ENCODE measurements at places on chromosomes 13 and 19. TPM values are rescaled to one million over a fixed set of nuclear protein-coding genes. Genes with fewer than 3 reads are reported as not detected.

Gene DNAJB1
- 105 TPM for total RNA-seq

Gene SHANK1
- 69.7 TPM for total RNA-seq

Gene OR7D2
- not detected for total RNA-seq

Gene TMEM38A
- 8.3 TPM for total RNA-seq

Gene DLL3
- 0.96 TPM for total RNA-seq

Gene CD177
- not detected for total RNA-seq

Gene SULT2A1
- total RNA-seq = not detected

Gene PKN1
- total RNA-seq = 91.4 TPM

DNA sequence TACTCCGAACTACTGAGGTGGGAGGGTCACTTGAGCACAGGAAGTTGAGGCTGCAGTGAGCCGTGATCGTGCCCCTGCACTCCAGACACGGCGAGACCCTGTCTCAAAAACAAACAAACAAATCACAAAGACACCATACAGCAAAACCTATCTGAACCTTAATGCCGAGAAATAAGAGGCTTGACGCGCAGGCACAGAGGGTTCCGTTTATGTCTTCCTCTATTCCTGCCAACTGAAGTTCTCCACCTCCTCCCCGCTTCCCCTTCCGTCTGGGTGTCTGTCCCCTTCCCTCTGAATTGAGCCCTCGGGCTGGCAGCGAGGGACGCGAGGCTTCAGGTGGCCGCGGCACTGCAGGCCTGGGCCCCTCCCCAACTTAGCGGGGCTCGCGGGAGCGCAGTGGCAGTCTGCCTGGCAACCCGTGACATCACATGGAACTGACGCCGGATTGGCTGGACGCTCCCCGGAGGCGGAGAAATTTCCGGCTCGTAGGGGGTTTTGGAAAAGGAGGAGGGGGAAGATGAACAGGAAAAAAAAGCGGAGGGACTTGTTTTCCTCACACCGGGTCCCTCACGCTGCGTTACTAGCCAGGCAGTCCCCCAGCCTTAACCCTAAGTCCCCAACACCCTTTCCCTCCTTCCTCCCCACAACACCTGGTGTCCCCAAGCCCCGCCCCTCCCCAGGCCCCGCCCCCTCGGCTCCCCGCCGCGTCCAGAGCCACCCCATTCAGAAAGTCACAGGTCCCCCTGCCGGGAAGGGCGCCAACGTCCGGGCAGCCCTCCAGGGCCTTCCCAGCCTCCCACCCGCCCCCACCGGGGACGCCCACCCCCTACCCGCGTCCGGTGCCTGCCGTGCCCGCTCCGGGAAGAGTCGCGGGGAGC lies 1.1 kb upstream of the MYBPC2 start:
- H3K4me3 ChIP-seq = peak overlapping the region; percentile 53
- peak overlapping the region; percentile 54 for H3K27ac ChIP-seq
- no peaks in the 10 kb centered on the region for H3K27me3 ChIP-seq
- peak; percentile 85 for DNase-seq

GRCh38 chr13:110538632-110539031 lies 22.9 kb downstream of the RAB20 start:
- peak; percentile 62 for DNase-seq
- no peak overlapping the region for H3K27ac ChIP-seq
- H3K36me3 ChIP-seq = no peaks in the 10 kb centered on the region
- H3K27me3 ChIP-seq = no peaks in the 10 kb centered on the region
- H3K4me1 ChIP-seq = peaks cover 8% of the 10 kb centered on the region

- H3K36me3 ChIP-seq = peaks cover 11% of the 10 kb centered on the region
- peaks cover 19% of the 10 kb centered on the region for H3K4me1 ChIP-seq
- DNase-seq = no peak
- H3K4me3 ChIP-seq = no peak overlapping the region
- H3K27ac ChIP-seq = no peak overlapping the region
These were observed 2.3 kb upstream of the UHRF1 start for GRCh38 chr19:4906963-4907362.

GRCh38 chr19:17602872-17603510 lies 47.5 kb downstream of the COLGALT1 start:
- DNase-seq = no peak
- peaks cover 10% of the 10 kb centered on the region for H3K4me1 ChIP-seq
- H3K27me3 ChIP-seq = no peaks in the 10 kb centered on the region
- H3K27ac ChIP-seq = no peak overlapping the region
- H3K36me3 ChIP-seq = no peaks in the 10 kb centered on the region

GRCh38 chr13:91269237-91269636 lies 78.2 kb upstream of the MIR17HG start:
- H3K4me3 ChIP-seq = no peak overlapping the region
- no peaks in the 10 kb centered on the region for H3K36me3 ChIP-seq
- H3K4me1 ChIP-seq = no peaks in the 10 kb centered on the region
- no peak for DNase-seq
- H3K27ac ChIP-seq = no peak overlapping the region

GRCh38 chr19:10927730-10928562 lies 493 bp downstream of the YIPF2 start:
- peaks cover 15% of the 10 kb centered on the region for H3K4me1 ChIP-seq
- no peaks in the 10 kb centered on the region for H3K27me3 ChIP-seq
- DNase-seq = no peak
- H3K27ac ChIP-seq = peak overlapping the region; percentile 80
- H3K4me3 ChIP-seq = peak overlapping the region; percentile 93
- peaks cover 14% of the 10 kb centered on the region for H3K36me3 ChIP-seq

DNA sequence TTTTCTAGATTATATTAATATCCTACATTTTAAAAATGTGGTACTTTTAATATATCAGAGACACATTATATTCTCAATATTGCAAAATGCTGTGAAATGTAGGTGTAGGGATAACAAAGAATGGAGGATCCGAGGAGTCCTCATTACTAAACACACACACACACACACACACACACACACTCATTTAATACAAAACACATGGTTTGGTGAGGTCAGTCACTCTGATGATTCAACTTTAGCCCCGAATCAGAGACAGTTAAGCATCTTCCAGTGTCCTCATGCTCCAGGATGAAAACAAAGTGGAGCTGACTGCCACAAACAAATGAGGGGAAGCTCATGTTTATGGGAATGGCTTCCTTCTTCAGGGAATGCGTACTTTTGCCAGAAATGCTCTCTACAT lies 147.5 kb downstream of the CYSLTR2 start:
- no peaks in the 10 kb centered on the region for H3K27me3 ChIP-seq
- H3K36me3 ChIP-seq = no peaks in the 10 kb centered on the region
- no peaks in the 10 kb centered on the region for H3K4me1 ChIP-seq
- no peak for DNase-seq

DNA sequence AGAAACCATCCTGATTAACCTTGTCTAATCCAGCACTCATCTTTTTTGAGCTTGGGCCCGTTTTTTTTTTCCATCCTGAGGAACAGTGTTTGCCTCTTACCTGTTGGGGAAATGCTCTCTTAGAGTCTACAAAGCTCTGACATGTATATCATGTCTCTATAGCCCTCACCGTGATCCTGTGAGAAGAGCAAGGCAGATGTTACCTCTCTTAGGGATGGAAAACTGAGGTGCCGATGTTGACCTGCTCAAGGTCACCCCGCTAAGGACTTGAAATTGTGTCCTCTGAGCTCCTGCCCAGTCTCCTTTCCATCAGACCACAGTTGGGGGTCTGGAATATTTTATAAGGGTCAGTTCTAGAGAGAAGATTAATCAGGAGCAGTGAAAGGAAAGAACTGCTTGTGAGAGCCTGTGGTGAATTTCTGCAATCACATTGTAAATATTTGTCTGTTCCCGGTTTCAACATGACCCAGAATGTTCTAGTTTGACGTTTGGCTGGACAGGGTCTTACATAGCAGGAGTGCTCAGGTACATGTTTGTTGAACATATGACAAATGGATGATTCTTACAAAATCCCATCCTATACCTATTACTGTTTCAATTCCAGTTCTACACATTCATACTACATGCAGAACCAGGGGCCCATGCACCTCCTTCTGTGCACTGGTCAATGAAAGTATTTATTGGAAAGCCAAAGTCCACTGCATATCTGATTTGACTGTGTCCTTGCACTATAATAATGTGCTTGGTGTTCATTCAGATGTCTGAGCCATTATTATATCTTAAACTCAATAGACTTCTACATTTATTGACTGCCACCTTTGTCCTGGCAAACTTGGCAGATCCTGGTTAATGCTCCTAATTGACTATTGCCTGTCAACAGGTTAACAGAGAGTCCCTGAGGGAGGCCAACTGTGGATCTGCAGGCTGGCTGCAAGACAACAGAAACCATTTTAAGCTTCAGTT lies 12.1 kb downstream of the SLC25A15 start:
- H3K4me3 ChIP-seq = no peak overlapping the region
- no peaks in the 10 kb centered on the region for H3K27me3 ChIP-seq
- DNase-seq = no peak
- no peaks in the 10 kb centered on the region for H3K4me1 ChIP-seq

DNA sequence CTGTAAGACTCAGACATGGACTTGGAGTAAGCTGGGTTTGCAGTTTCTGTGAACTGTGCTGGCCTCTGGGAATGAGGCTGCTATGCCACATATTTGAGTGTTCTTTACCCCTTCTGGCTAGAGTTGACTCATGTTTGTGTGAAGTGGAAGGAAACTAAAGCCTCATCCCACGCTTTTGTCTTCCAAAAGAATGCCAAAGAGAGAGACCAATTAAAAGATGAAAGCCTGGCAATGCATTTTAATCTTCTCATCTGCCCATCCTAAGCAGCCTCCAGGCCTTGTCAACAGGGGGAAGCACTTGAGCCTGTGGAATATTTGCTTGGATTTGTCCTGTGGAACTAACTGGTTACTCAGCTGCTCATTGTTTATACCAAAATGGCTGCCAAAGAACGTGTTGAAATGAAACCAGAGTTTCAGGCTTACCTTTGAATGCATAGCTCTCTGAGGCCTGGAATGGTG lies 49.1 kb downstream of the LMO7 start:
- H3K4me1 ChIP-seq = no peaks in the 10 kb centered on the region
- no peaks in the 10 kb centered on the region for H3K36me3 ChIP-seq
- no peak overlapping the region for H3K27ac ChIP-seq

GRCh38 chr19:33256261-33256660 lies 30.6 kb upstream of the SLC7A10 start:
- H3K4me1 ChIP-seq = no peaks in the 10 kb centered on the region
- no peaks in the 10 kb centered on the region for H3K27me3 ChIP-seq
- no peak overlapping the region for H3K27ac ChIP-seq
- no peak for DNase-seq

DNA sequence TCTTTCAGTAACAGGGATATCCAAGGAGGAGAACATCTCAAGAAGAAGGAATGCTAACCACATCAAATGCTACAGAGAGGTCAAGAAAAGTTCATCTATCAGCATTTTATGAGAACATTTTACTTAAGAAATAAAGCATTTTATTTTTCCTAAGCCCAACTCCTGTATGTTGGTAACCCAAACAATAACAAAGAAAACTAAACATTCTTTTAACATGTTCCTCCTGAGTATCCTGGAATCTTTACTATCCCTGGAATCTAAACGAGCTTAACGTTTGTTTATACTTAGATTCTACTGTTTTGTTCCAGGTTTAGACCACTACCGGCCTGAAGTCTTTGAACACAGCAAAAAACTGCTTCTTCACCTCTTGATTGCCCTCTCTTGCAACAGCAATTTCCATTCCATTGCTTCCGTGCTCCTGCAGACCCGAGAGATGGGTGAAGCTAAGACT lies 89.7 kb downstream of the ZAR1L start:
- no peak overlapping the region for H3K27ac ChIP-seq
- DNase-seq = no peak
- H3K4me1 ChIP-seq = no peaks in the 10 kb centered on the region
- H3K36me3 ChIP-seq = no peaks in the 10 kb centered on the region
- no peaks in the 10 kb centered on the region for H3K27me3 ChIP-seq

GRCh38 chr13:64753233-64754000 lies 2476.7 kb downstream of the PCDH9 start:
- no peak overlapping the region for H3K27ac ChIP-seq
- H3K27me3 ChIP-seq = no peaks in the 10 kb centered on the region
- DNase-seq = no peak
- H3K4me3 ChIP-seq = no peak overlapping the region
- H3K4me1 ChIP-seq = no peaks in the 10 kb centered on the region

GRCh38 chr13:80441968-80442367 lies 101.0 kb upstream of the SPRY2 start:
- no peak for DNase-seq
- H3K27me3 ChIP-seq = peaks cover 41% of the 10 kb centered on the region
- no peak overlapping the region for H3K27ac ChIP-seq

DNA sequence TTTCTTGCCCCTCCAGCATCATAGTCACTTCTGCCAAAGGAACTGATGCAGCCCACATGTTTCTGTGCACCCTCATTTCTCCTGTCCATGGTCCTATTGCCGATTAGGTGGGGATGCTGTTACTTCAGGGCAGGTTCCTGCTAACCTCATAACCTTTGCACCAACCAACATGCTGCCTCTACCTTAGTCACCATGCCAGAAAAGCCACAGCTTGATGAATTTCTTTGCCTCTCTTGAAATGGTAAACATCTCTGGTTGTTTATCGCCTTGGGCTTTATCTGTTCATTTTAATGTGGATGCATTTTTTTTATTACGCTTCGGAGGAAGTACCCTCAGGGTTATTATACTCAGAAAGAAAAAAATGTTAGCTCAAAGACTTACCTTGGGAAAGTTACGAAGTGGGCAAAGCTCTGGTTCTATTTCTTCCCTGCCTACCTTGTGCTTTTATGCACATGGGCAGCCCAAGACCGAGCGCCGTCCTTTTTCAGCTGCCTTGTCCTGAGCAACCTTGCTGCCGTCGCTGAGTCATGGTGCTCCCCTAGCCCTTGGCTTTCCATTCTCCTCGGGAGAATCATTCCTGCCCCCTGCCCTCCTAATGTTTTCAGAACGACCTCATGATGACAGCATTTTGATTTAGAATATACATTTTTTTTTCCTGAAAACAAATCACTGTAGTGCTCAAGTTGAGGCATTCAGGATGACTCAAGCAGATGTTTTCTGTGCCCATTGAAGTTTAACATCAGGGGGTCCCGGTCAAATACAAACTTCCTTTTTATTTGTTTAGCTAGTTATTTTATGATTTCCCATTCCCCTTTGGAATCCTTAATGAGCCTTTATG lies 280.0 kb downstream of the SHISA2 start:
- no peaks in the 10 kb centered on the region for H3K36me3 ChIP-seq
- no peak overlapping the region for H3K4me3 ChIP-seq
- H3K27me3 ChIP-seq = no peaks in the 10 kb centered on the region
- peaks cover 24% of the 10 kb centered on the region for H3K4me1 ChIP-seq
- DNase-seq = peak; percentile 72

- DNase-seq = peak; percentile 96
- no peak overlapping the region for H3K27ac ChIP-seq
- H3K4me3 ChIP-seq = no peak overlapping the region
- H3K4me1 ChIP-seq = no peaks in the 10 kb centered on the region
- no peaks in the 10 kb centered on the region for H3K36me3 ChIP-seq
- H3K27me3 ChIP-seq = no peaks in the 10 kb centered on the region
These were observed 43.1 kb downstream of the PCCA start for GRCh38 chr13:100131863-100132574.

DNA sequence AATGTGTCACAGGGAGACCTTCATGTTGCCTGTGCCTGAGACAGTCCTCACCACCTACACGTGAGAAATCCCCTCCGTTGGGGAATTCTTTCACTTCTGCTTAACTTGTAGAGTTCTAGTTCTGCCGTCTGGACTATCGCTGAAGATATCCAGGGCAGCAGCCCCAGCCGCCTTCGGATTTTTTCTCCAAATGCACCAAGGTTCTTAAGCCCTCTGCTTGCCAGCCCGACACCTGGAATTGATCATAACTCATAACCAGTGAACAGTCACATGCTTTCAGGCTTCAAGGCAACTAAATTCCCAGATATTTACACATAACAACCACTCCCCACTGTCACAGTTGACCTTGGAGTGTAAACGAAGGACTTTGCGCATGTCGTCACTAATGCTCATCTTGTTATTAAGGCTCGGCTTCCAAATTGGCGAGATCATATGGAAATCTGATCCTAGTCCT lies 114.4 kb downstream of the RAB20 start:
- DNase-seq = no peak
- H3K4me1 ChIP-seq = peaks cover 6% of the 10 kb centered on the region
- no peaks in the 10 kb centered on the region for H3K27me3 ChIP-seq
- H3K27ac ChIP-seq = no peak overlapping the region
- peaks cover 10% of the 10 kb centered on the region for H3K36me3 ChIP-seq
- H3K4me3 ChIP-seq = no peak overlapping the region
